NCI-H1417 treated with DMSO at 0.1 percent for 48 hours (cell line): ENCODE measurements at places on chromosomes 1 and 21.
A peak's percentile ranks its signal among the peaks of the same experiment; 100 is the strongest.

DNA sequence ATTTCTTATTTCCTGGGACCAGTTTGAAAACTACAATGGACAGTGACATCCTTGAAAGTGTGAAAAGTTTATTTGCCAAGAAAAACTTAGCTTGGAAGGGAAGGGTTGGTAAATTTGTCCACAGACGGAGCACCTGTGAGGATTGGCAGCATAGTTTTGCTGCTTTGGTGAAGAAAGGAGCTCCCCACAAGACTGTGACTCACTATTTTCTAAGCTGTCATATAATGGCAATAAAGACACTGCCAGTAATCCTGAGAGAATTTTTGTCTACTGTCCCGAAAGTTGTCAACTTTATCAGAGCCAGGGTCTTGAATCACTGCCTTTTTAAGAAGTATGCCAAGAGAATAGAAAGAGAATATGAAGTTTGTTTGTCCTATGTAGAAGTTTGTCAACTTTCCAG lies 230.8 kb downstream of the NEGR1 start:
- DNase-seq = no peak

GRCh38 chr1:45508295-45509151 lies 8.4 kb downstream of the MMACHC start:
- DNase-seq = no peak

GRCh38 chr21:45299026-45299863 lies 11.6 kb upstream of the POFUT2 start:
- no peak for DNase-seq

DNA sequence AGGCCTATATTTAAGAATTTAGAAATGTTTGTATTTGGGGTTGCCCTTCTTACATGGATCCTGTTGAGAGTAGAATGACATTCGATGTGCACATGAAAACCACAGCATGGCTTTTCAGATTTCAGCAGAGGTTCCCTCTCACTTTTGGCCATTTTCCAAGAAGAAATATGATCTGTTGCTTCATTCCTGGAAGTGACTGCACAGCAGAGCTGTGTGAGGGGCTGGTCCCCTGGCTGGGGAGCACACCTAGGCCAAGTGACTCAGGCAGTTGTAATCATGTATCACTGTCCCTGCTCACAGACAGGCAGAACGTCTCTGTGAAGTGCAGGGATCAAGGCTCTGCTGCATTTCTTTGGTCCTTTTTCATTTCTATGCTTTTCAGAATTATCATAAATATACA lies 32.3 kb downstream of the AGT start:
- DNase-seq = no peak

- no peak for DNase-seq
Observed at GRCh38 chr1:86191958-86192357, 35.4 kb upstream of the COL24A1 start.

DNA sequence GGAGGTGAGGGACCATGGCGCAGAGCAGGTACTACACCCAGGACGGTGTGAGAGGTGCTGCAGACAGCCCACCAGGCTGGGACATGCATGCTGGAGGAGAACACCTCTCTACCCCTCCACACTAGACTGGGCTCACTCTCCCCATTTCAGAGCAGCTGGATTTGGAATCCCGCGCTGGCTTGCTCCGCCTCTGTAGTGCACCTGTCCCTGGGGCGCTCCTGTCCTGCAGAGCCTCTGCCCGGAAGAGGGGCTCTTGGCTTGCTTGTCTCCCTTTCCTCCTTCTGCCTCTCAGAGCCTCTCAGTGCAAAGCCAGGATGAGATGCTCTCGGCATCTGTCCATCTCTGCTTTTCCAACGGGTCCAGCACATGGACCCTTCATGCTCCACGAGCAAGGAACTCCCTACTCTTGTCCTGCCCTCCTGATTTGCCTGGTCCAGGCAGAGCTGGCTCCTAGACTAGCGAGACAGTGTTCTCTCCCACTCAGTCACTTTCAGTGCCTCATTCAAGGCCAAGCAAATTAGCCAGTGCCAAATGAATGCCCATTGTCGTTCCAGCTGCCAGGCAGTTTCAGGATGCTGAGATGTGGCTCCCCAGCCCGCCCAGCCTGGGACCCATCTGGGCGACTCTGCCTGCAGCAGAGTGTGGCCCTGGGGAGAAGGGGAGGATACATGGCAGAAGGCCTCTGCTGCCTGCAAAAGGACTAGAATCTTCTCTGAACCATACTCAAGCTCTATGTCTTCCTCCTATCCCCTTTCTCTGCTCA lies 33.7 kb downstream of the CDCA8 start:
- no peak for DNase-seq

DNA sequence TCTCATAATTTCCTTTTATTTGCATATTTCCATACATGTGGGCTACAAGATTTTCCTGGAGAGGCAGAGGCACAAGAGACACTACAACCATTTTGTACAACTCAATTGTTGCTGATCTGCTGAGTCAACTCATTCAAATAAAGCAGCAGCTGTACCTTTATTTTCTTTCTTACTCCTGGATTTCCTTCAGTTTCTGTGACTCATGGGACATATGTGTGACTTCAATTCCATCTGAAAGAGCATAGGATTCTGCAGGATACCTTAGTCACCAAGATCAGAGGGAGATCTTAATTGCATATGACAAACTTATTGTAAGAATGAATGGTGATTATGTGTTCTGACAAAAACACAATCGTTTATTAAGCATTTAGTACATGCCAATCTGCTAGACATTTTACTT lies 2219.4 kb downstream of the NCAM2 start:
- DNase-seq = no peak

- DNase-seq = no peak
Observed at GRCh38 chr1:4549930-4550329, 104.5 kb upstream of the AJAP1 start.

DNA sequence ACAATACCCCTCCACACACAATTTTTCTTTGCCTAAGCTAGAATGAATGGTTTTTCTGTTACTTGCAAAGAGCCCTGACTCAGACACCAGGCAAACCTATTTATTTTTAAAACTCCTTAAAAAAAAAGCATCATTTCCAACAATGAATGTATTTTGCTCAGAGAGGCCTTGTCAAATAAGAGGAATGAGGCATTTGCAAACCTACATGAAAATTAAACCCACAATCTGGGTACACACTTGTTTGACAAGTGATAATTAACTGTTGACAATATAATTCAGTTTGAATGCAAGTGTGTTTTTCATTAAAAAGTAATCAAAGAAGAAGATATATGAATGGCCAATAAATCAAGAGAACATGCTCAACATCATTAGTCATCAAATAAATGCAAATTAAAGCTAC lies 339.5 kb downstream of the PTPRU start:
- DNase-seq = peak; percentile 11

GRCh38 chr1:13930151-13930550 lies 230.2 kb downstream of the PRDM2 start:
- DNase-seq = no peak

DNA sequence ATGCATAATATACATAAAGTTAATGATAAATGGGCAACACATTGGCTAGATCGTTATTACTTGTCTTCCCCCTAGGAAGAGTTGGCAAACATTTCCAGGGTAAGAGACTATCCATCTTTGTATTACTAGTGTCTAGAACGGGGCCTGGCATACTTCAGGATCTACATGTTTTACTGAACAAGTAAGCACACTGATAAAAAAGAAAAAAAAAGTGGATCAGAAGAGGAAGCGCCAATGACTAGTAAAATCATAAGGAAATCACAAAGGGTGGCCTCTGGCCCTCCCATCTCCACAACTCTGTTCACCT lies 482 bp downstream of the TM2D1 start:
- no peak for DNase-seq

GRCh38 chr21:34675871-34676270 lies 7.1 kb downstream of the CLIC6 start:
- DNase-seq = no peak

DNA sequence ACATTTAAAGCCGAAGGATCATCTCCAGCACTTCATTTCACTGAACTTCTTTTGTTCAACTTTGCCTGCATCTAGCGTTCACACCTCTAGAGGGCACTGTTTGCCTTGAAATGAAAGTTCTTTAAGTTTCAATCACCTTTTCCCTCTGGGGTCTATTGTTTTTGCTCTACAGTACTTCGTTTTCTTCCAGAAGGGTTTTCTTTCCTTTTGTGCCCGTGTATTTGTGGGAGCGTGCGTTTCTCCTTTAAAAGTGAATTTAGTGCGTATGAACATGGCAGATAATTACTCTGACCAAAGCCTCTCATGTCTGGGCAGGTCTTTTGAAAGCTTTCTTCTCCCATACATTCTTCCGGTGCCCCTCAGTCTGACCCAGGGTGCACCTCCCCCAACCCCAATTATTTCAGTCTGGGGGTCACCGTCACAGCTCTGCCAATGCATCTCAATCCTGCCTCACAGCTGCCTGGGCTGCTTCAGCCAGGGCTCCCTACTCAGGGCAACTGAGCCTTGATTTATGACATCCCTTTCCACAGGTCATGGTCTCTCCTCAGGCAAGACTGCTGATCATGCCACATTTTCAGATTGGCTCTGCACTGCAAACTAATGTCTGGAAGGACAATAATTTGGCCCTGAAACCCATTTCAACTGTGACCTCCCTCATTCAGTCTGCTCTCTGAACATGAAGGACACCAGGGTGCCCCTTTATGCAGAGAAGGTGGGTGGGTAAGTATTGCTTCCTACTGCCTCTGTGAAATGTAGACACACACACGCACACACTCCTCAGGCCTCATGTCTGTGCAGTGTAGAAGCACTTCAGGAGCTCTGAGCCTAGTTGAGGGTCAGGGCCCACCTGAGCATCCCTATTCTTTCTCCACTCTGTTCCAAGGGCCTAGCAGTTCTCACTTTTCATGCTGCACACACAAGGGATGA lies 88.6 kb downstream of the NUF2 start:
- DNase-seq = peak; percentile 44

DNA sequence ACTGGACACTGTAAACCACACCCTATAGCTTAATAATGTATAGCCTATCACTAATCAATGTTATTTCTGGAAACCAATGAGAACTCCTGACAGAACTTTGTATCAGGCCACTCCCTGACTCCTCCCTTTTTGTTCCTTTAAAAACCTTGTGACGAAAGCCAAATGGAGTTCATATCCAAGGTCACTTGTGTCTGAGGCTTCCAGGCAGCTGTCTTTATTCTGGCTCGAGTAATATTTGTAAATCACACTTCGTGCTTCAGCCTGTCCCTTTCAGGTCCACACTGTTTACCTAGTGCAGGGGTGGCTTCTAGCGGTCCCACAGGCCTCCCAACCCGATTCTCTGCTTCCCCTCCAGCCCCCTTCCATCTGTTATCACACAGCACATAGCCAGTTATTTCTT lies 16.2 kb upstream of the CAPN9 start:
- DNase-seq = no peak

DNA sequence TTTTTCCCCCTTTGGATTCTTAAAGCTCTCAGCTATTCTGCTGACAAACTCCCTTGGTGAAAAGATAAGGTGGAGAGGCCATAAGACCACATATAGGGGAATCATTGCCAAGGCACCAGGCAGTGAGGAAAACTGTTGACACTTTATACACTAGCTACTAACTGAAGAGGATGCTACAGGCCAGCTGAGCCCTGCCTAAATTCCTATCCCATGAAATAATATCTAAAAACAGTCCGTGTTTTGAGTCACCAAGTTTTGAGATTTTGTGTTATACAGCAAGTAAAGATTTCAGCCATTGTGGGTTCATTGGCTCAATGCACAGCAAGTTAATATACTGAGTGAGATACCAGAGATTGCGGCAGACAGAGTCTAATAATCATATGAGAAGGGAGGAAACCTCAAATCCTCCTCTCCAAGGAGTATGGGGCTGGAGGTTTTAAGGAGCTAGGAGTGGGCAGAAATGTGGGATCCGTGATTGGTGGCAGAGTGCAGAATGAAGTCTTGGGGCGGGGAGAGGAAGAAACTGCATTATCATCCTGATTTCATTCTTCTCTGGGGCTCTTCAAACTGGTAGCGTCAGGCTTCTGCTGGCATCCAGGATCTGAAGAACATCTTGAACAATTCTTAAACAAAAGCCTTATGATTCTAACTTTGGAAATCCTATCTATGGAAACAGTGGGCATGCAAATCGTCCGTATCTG lies 9.2 kb downstream of the CLDN8 start:
- DNase-seq = no peak

DNA sequence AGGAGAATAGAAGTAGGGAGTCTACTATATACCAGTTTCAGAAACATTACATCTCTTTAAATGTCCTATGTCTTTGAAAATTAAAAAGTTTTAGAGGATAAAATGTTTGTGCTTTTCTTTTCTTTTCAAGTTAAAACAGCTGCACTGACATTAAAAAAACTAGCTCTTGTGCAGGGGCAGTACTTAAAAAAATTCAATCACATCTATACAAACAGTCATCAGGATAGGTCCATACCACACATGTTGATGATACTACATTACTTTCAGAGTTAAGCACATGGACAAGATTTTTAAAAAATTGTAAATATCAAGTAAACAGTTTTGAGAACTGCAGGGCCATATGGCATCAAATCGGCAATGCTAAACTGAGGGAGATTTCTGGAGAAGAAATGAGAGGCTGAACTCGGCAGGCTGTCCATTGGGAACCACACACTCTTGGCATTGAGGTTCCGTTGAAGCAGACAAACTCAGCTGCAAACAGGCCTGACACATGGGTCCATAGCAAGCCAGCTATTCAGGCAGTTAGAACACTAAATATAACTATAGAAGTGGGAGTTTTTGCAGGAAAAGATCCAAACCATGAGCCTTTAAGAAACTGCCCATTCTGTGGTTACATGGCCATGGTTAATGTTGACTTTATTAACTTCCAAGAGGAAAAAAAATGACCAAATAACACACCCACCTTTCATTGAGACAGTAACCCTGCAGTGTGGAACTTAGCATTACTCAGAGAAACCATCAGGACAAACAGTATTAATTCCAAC lies 84.5 kb upstream of the BCL10 start:
- no peak for DNase-seq

GRCh38 chr1:41500781-41501518 lies 16.5 kb upstream of the EDN2 start:
- DNase-seq = no peak

DNA sequence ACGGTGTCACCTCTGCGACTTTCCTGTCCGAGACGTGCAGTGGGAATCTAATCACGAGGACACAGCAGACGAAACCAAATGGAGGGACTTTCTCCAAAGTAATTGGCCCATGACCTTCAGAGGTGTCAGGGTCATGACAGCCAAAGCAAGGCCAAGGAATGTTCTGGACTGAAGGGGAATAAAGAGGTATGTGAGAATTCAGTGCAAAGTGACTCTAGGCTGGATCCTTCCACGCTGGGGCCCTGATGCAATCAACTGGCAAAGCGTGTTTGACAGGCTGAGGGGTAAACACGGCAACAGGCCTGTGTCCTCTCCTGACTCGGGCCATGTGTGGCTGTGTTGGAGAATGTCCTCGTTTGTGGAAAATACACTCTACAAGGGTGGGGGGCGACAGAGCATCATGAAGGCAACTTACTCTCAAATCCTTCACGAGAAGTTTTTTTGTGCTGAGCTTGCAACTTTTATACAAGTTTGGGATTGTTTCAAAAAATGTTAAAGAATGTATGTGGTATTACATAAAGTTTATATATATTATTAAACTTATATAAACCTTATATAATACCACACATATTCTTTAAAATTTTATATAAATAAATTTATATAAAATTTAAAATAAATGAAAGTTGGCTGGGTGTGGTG lies 1.7 kb downstream of the CFAP74 start:
- no peak for DNase-seq

GRCh38 chr1:159421821-159422220 lies 10.2 kb upstream of the OR10J4 start:
- DNase-seq = no peak
